NCI-H1417 treated with DMSO at 0.1 percent for 48 hours (cell line): ENCODE measurements at places on chromosomes 7 and 10.

- DNase-seq: no peak
Observed at GRCh38 chr10:98090822-98091221, 43.6 kb upstream of the R3HCC1L start.

DNA sequence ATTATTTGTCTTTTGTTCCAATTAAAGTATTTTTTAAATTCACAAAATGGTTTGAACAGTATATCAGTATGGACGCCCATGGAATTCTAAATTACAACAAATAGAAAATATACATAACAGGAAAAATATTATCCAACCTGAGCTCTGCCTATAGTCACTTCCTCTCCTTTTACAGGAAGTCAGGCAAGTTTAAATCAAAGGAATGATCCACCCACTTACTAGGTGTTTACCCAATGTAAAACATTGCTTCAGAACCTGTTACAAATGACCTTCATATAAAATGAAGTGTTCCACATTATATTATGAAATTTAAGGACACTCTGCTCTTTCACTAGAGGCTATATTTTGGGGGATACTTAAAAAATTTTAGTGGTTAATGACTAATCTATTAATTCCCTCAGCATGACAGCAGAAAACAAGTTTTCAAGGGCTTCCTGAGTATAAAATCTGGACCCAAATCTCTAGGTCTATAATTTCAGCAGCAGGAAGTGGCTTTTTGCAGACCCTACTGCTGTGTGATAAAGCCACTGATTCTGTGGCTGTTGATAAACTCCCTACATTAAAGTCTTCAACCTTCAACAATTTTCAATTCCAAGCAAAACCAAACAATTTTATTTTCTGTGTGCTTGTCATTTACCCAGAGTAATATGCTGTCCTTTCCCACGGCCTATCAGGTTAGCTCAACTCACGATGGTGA lies 722.6 kb downstream of the GATA3 start:
- DNase-seq: no peak

- no peak for DNase-seq
Observed at GRCh38 chr10:29932991-29933390, 126.4 kb downstream of the JCAD start.

GRCh38 chr7:31692451-31692850 lies 5.4 kb downstream of the PPP1R17 start:
- DNase-seq: no peak

GRCh38 chr7:29457565-29458011 lies 106.0 kb upstream of the PRR15 start:
- DNase-seq: peak; percentile 50

GRCh38 chr7:30992414-30992813 lies 28.7 kb downstream of the GHRHR start:
- DNase-seq: no peak

- no peak for DNase-seq
Observed at GRCh38 chr7:45595809-45596664, 21.9 kb downstream of the ADCY1 start.

DNA sequence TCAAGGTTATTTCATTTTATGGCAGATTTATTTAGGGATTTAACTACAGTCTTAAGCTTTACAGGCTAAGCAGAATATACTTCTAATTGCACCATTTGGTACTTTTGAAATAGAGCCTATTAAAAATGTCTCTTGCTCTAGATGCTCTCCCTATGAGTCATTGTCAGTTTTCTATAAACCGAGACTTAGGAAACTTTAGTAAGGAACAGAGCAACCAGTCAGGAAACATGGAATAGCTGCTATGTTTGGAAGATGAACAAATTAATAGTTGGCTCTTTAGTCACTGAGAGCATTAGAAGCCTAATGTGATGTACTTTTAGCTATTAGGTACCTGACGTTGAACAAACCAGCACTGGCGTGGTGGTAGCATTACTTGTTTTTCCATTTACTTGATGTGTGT lies 35.3 kb downstream of the INPP5F start:
- no peak for DNase-seq

DNA sequence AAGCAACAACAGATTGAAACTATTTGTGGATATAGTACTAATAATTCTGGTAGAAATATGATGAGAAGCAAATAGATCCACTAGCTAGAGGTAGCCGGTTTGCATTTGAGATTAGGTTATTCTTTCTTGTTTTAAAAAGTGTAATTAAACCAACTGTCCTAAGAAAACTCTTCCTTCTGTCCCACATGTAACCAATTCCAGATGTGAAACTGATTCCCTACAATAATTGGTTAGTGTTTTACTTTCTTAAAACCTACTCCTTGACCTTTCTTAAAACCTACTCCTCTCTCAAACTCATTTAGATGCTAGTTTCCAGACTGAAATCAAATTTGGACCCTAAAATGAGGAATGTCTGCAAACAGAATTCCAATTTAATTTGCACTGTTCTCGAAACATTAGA lies 521.5 kb downstream of the SUGCT start:
- no peak for DNase-seq

DNA sequence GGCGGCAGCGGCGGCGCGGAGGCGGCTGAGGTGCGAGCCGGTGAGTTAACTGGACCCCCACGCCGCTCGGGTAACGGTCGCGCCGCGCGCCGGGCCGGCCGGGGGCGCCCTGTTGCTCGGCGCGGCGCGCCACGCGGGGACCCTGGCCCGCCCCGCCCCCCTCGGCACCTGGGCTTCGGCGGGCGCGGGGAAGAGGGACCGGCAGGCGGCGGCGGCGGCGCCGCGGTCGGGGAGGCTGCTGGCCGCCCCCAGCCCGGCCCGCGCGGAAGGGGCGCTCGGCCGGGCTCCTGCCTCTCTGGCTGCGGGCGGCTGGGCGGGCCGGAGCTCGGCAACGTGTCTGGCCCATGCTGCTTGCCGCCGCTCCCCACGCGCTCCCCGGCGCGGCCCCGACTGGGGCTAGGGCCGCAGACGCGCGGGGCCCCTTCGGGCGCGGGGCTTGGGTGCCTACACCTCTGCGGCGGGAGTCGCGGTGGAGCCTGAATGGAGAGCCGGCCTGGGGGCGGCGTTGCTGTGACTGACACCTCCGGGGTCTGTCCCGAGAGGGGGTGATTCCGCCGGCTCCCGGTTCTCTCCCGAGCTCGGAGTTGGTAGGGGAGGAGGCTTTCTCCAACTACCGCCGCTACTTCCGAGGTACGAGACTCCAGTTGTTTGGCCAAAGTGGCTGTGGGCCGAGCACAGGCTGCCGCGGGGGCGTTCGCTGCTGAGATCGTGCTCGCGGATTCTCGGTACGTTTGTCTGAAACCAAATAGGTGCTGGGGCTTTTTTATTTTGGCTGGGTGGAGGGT lies 494 bp downstream of the PALS2 start:
- no peak for DNase-seq

DNA sequence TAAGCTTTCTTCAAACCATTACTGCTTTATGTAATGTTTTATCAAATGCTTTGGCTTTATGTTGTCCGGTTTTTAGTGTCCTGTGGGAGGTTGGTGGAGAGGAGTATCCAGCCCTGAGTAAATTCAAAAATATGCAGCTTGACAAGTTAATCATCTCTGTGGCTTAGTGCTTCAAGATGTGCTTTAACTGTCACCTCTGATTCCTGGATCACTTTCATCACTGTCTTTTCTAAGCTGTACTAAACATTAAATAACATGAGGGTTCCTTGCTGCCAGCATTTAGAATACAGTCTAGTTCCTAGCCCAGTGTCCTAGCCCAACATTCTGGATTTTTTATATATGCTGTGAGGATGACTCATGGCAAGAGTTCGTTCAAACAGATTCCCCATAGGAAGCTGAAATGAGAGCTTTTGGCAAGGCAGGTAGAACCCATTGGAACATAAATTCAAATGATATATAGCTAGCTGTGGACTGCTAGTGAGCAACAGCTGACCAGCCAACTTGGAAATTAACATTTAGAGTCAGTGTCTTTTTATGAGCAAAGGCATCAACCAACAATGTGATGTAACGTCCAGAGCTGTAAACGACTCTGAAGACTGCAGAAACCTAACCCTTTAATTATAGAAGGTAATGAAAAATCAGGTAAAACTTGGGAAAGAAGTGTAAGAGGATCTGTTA lies 80.6 kb upstream of the OIT3 start:
- no peak for DNase-seq

- no peak for DNase-seq
Observed at GRCh38 chr7:51647486-51647885, 330.9 kb upstream of the COBL start.

DNA sequence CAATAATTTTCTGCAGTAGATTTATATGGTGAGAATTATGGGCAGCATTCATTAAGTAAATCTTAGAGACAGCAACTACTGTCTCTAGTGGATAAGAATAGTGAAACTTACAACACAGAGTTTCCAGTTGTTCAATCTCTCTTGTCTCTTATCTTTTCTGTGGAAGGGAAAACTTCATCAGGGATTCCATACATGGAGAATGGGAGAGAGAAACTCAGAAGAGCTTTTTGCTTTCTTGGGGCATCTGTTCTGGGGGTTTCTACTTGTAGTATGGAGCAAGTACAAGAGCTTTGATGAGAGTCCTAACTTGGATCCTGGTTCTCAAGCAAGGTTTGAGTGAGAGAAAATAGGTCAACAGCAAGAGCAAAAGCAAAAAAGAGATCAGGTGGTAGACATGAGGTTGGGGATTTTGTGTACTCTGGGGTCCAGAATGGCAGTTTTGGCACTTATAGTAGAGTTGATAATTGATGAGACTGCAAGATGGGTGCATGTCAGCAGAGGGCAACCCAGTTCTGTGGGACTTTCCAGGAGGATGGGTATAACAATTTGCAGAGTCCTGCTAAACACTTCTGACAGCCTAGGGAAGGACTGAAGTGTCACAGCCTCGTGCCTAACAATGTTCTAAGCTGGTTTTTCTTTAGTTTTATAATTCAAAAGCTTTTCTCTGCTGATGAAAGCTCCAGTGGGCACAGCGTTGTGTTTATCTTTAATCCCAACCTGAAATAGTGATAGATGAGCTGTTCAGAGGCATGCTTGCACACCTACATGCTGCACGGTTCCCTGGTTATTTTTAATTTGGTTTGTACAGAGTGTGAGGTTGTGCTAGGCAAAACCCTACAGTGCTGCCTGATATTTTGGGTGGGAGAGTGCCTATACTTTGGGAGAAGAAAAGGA lies 32.0 kb upstream of the STRIP2 start:
- no peak for DNase-seq

DNA sequence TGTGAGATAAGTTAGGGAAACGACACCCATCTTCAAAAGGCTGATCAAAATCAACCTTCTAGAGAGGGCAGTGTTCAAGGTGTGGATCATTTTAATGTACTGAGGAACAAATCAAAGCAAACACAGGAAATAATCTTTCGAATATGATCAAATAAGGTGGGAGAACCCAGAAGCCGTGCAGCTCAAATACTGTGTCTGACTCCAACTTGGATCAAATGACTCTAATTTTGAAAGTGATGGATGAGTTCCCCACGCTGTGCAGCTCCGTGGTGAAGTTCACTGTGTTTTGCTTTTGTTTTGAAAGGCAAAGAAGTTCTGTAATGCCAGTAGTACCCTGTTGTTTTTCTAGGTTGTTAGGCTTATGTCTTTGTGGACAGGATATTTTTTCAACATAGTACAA lies 250.9 kb downstream of the SFMBT2 start:
- no peak for DNase-seq

- no peak for DNase-seq
Observed at GRCh38 chr10:122140461-122140902, 130.6 kb upstream of the BTBD16 start.

- DNase-seq: no peak
Observed at GRCh38 chr7:69747144-69747543, 148.9 kb downstream of the AUTS2 start.

DNA sequence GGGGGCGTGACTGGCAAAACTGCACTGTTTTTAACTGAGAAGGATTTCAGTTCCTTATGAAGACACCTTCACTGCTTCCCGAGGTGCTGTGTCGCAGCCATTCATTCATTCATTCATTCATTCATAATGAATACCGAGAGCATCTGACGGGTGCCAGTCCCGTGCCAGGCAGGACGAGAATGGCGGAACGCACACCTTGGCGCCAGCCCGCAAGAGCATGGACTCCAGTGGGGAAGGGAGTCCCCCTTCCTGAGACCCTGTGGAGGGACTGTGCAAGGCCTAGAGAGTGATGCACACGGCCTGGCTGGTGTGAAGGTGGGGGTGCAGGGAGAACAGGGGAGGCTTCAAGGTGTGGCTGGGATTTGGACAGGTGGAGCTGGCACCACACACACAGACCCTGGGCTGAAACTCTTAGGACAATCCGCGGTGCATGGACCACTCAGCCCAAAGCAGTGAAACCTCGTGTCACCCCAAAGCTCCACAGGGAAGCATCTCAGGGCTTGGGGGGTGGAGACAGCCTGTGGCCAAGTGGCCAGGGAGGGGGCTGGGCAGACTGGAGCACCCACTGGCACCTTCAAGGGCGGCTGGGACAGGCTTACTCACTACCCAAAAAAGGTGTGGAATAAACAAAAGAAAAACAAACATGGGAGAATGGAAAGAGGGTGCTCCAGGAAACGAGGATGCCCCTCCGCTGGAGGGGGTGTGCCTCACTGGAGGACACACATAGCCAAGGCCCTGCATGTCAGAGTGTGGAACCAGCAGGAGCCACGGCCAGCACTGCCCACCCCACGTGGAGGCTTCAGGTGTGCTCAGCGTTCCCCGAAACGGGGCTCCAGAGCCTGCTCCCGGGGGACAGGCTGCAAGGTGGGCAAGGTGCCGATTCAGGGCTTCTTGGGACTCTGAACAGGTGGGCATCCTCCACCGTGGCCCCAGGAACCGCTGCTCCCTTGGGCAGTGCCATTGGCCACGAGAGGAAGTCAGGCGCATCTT lies 37.7 kb downstream of the EBF3 start:
- no peak for DNase-seq

DNA sequence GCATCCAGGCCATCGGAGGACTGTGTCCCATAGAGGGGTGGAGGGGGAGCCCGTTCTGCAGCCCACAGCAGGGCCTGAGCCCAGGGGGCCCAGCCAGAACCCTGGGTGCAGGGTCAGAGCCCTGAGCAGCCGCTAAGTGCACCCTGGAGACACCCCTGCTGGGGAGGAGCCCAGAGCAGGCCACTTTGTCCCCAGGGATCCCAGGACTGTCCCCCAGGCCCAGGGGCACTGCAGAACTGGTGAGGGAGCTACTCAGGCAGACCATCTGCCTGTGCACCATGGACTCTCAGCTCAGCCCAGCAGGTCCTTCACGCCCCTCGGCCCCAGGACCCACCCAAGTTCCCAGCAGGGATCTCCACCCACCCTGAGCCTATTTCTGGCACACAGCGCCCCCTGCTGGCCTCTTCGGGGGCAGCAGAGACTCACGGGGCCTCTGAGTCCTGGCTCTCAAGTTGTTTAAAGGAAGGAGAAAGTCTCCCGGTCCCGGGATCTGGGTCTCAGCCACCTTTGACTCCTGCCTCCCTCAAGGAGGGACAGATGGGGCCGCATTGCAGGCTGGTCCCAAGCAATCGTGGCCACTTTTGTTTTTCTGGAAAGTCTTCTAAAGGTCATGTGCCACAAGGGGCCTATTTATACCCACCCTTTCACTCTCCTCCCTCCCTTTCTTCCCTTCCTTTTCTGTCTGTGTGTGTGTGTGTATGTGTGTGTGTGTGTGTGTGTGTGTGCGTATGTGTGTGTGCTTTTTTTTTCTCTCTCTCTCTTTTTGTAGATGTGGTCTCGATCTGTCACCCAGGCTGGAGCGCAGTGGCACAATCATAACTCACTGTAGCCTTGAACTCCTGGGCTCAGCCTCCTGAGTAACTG lies 90.3 kb downstream of the MYL10 start:
- no peak for DNase-seq

GRCh38 chr7:45564485-45564884 lies 9.7 kb upstream of the ADCY1 start:
- DNase-seq: no peak

- DNase-seq: no peak
Observed at GRCh38 chr10:98377001-98377400, 38.0 kb downstream of the PYROXD2 start.
